T-helper 17 cell (primary cell): ENCODE measurements at places on chromosomes 4 and X.

GRCh38 chr4:53785996-53786395 lies 194.7 kb upstream of the LNX1 start:
- H3K4me3 ChIP-seq = no peak overlapping the region
- peaks cover 4% of the 10 kb centered on the region for H3K27me3 ChIP-seq
- DNase-seq = no peak
- no peaks in the 10 kb centered on the region for H3K36me3 ChIP-seq

DNA sequence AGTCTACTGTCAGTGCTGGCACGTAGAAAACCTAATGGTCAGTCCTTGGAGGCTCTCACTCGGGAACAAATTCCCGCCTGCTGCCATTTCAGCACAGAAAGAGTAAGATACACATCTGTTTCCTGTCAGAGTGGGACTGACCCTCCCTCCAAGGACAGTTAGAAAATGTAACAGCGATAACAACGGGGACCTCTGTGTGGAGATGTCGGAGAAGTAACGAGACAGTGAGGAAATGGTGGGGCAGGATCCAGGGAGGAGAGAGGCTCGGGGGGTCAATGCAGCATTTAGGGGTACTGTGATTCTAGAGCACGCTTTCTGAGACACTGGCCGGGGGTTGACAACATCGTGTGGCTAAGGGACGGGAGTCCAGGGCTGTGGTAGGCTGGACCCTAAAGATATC lies 36.0 kb upstream of the SORCS2 start:
- no peak overlapping the region for H3K4me3 ChIP-seq
- H3K36me3 ChIP-seq = peaks cover 5% of the 10 kb centered on the region
- no peak for DNase-seq
- peaks cover 78% of the 10 kb centered on the region for H3K27me3 ChIP-seq
- H3K4me1 ChIP-seq = peaks cover 8% of the 10 kb centered on the region

GRCh38 chr4:36111172-36111571 lies 133.1 kb downstream of the ARAP2 start:
- DNase-seq = no peak
- H3K4me1 ChIP-seq = peaks cover 8% of the 10 kb centered on the region
- H3K27me3 ChIP-seq = no peaks in the 10 kb centered on the region

DNA sequence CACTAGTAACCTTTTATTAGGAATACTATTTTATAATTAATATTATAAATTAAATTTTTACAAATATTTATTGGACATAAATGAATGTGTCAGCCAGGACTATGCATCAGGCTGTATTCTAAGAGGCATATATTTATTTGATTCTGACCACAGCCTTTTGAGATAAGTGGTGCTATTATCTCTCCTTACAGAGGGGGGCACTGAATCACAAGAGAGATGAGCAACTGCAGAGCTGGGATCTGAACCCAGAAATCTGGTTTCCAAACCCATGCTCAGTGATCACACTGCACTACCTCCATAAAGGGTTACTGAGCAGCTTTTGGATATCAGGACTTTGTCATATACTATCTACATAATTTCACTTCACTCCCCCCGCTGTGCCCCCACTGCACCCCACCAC lies 322.0 kb downstream of the TMA16 start:
- no peaks in the 10 kb centered on the region for H3K4me1 ChIP-seq
- H3K36me3 ChIP-seq = no peaks in the 10 kb centered on the region
- H3K27ac ChIP-seq = no peak overlapping the region
- H3K27me3 ChIP-seq = no peaks in the 10 kb centered on the region
- no peak for DNase-seq

- no peaks in the 10 kb centered on the region for H3K4me1 ChIP-seq
- no peaks in the 10 kb centered on the region for H3K27me3 ChIP-seq
- H3K36me3 ChIP-seq = no peaks in the 10 kb centered on the region
- DNase-seq = no peak
- no peak overlapping the region for H3K27ac ChIP-seq
- no peak overlapping the region for H3K4me3 ChIP-seq
Measured at GRCh38 chrX:30904632-30905031, 15.6 kb upstream of the TAB3 start.

DNA sequence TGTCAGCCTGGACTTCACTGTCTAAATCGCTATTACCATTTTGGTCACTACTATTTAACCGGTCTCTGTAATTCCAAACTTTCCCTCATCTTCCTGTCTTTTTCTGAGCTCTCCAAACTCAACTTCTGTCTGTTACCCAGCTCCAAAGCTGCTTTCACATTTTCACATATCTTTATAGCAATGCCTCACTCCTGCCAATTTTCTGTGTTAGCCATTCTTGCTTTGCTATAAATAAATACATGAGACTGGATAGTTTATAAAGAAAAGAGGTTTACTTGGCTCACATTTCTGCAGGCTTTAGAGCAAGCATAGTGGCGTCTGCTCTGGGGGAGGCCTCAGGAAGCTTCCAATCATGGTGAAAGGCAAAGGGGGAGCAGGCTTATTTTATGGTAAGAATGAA lies 368.3 kb upstream of the GNPDA2 start:
- no peak overlapping the region for H3K27ac ChIP-seq
- no peaks in the 10 kb centered on the region for H3K36me3 ChIP-seq
- no peaks in the 10 kb centered on the region for H3K4me1 ChIP-seq

GRCh38 chr4:106607558-106607957 lies 239.0 kb upstream of the GIMD1 start:
- H3K4me1 ChIP-seq = no peaks in the 10 kb centered on the region
- no peak for DNase-seq
- no peaks in the 10 kb centered on the region for H3K36me3 ChIP-seq

GRCh38 chr4:8182858-8183725 lies 16.0 kb upstream of the SH3TC1 start:
- DNase-seq = no peak
- no peaks in the 10 kb centered on the region for H3K4me1 ChIP-seq
- no peaks in the 10 kb centered on the region for H3K36me3 ChIP-seq
- H3K27me3 ChIP-seq = peaks cover 11% of the 10 kb centered on the region
- H3K4me3 ChIP-seq = no peak overlapping the region

GRCh38 chr4:120709991-120710390 lies 212.5 kb downstream of the PRDM5 start:
- DNase-seq = no peak
- no peak overlapping the region for H3K4me3 ChIP-seq
- no peaks in the 10 kb centered on the region for H3K36me3 ChIP-seq
- no peak overlapping the region for H3K27ac ChIP-seq
- peaks cover 2% of the 10 kb centered on the region for H3K4me1 ChIP-seq
- peaks cover 12% of the 10 kb centered on the region for H3K27me3 ChIP-seq

- peaks cover 7% of the 10 kb centered on the region for H3K36me3 ChIP-seq
- H3K4me1 ChIP-seq = peaks cover 61% of the 10 kb centered on the region
- H3K4me3 ChIP-seq = peak overlapping the region; percentile 91
- no peak for DNase-seq
- H3K27me3 ChIP-seq = no peaks in the 10 kb centered on the region
- no peak overlapping the region for H3K27ac ChIP-seq
Measured at GRCh38 chr4:89284020-89284424, 23.6 kb downstream of the GPRIN3 start.

- no peak overlapping the region for H3K4me3 ChIP-seq
- H3K36me3 ChIP-seq = no peaks in the 10 kb centered on the region
- no peak for DNase-seq
Measured at GRCh38 chrX:112668476-112669409, 11.0 kb downstream of the LHFPL1 start.

DNA sequence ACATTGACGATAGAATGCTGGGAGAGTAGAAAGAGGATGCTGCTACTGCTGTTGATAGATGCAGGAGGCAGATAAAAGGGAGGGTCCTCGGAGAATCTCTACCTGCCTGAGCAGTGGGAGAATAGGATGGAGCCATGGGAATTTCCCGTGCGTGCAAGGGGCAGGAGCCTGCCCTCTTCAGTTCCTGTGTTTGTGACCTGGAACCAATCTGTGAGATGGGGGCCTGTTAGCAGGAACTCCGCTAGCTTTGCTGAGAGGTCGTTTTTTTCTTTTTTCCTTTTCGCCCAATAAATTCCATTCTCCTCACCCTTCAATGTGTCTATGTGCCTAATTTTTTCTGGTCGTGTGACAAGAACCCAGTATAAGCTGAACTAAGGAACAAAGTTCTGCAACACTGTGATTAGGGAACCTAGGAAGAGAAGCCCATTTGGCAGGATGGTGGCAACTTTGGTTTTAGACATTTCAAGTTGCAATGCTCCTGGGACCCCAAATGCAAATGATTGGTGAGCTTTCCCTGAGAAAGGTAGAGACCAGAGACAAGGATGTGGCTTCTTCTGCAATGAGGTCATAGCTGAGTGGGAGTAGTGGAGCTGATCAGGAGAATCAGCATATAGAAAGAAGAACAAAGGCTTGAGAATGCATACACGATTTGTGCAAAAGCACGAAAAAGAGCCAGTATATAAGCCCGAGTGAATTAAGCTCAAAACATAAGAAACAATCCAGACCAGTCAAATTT lies 23.9 kb downstream of the SLC39A8 start:
- DNase-seq = no peak
- peaks cover 7% of the 10 kb centered on the region for H3K36me3 ChIP-seq
- no peak overlapping the region for H3K4me3 ChIP-seq
- peak overlapping the region; percentile 82 for H3K27ac ChIP-seq
